KBM-7 (cell line): ENCODE measurements at places on chromosomes 7 and 10.

DNA sequence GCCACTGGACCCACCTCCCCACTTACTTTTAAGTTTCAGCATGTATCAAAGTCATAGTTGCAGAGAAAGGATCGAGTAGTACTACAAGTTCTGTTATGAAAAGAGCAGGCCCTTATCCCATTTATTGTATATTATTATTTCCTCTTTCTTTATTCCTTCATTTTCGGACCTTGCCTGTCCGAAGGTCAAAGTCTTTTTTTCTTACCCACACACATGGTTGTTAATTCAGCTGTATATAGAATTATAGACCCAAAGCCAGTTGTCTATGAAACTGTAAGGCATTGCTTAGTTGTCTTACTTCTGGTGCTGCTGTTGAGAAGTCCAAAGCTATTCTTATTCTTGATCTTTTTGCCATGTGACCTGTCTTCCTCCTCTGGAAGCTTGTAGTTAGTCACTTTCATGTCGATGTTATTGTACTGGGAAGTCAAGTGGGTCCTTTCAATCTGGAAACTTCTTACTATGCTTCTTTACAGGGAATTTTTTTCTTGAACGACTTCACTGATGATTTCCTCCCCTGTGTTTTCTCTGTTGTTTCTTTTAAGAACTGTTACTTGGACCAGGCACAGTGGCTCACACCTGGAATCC lies 8.3 kb downstream of the NUDT5 start:
- no peak for DNase-seq

GRCh38 chr10:77320971-77321471 lies 316.6 kb downstream of the KCNMA1 start:
- DNase-seq, result no peak

DNA sequence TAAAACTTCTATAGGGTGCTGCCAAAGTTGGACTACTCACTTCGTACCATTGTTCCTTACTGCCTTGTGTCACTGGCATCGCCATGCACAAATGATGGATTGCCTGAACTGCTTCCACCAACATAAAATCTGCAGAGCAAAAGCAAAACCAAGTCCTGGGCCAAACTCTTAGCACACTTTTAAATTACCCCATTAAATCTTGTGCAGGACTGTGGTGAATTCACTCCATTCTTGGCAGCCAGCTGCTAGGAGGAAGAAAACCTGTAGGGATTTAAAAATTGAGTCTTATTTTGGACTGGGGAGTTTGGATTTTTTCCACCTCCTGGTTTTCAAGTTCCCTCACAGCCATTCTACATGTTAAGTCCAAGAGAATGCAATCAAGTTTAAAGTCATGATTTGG lies 646.9 kb downstream of the SORCS3 start:
- no peak for DNase-seq

DNA sequence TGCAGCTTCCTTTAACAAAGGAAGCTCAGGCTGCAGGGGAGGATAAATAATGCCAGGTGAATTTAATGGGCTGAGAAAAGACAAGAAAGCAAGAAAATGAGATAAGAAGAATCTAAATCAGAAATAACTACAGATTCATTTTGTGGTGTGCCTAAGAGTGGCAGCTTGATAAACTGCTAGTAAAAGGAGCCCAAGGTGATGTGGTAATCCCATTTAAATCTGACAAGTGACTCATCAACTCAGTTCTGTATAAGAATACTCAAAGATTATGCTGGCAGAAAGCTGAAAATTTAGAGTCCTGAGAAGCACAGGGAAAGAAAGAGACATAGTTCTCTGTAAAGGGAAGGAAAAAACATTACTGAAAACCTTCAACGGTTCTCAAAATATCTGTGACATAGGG lies 109.4 kb upstream of the PDE1C start:
- DNase-seq, result no peak

DNA sequence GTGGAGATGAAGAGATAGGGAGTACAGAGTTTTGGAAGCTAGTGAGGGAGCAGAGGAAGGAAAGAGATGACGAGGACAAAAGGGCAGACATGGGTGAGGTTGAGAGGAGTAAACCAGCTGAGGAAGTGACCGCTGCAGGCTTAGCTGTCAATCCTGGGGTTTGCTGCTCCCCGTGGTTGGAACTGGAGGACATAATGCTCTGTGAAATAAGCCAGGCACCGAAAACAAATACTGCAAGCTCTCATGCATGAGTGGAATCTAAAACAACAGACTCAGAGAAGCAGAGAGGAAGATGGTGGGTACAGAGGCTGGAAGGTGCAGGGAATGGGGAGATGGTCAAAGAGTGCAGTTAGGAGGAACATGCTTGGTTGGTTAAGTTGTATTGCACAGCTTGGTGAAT lies 482.2 kb upstream of the C7orf33 start:
- DNase-seq, result no peak

DNA sequence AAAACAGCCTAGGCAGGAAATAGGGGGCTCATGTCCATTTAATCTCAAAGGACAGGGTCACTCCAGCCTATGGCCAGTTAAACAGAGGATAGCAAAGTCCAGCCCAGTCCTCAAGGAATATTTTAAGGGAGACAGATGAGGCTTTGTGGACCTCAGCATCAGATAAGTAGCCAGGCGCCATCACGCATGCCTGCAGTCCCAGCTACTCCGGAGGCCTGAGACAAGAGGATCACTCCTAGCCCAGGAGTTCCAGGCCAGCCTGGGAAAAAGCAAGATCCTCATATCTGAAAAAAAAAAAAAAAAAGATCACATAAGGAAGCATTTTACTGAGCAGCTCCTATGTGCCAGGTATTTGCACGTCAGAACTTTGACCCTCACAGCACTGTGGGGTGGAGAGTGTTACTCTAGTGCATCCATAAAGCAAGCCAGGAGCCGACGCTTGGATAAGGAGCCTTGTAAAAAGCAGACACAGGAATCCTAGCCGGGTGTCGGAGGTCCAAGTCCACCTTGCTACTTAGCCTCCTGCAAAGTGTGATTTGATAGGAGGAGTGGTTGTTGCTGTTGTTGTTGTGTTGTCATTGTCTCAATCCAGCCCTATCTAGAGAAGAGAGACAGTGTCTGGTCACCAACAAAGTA lies 61.8 kb upstream of the DOCK1 start:
- no peak for DNase-seq

GRCh38 chr10:73959484-73960243 lies 38.3 kb upstream of the VCL start:
- DNase-seq, result no peak

- no peak for DNase-seq
Measured at GRCh38 chr7:69645683-69646082, 47.4 kb downstream of the AUTS2 start.

- DNase-seq, result no peak
Measured at GRCh38 chr7:30863706-30864035, 48.0 kb upstream of the AQP1 start.

DNA sequence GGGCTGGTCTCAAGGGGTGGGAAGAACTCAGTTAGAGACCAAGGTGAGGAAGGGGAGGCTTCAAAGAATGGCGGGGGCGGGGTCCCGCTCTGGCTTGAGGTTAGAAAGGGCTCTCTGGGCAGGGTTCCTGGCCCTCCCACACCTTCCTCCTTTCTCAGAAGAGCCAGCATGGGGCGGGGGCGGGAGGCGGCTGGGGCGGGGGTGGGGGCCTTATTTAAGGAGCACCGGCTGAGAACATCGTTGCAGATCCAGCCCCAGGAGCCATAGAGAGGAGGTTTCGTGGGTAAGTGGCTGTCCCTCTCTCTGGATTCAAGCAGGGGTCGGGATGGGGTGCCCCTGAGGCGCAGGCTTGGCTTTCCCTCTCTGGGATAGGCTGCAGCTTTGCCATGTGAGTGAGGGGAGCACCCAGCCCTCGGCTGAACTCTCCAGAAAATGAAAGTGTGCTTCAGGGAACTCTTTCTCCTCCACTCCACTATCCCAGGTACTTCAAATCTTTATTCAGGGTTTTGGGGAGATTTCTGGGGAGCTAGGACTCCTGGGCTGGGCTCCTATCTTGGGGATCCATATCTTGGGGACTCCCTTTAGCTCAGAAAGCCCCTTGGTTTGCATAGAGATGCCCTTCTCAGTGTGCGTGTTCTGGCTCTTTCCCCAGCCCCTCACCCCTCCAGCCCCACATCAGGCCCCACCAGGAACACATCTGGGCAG lies 3.3 kb upstream of the CUEDC2 start:
- DNase-seq, result peak; percentile 92

DNA sequence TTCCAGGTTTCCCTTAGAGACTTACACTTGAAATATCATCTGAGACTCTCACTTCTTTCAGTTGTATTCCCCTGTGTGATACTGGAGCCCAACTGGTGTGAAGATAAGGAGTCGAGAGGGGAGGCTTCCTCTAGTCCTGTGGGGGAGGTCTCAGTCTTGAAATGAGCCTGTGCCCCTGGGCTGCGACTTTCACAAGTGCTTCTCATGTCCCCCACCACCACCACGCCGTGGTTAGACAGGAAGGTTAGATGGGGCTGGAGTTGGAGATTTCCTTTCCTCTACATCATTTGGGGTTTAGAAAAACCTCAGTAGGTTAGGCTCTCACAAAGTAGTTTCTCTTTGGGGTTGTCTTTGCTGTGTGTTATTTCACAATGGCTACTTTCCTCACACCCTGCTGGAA lies 25.6 kb upstream of the MKX start:
- DNase-seq, result no peak

GRCh38 chr7:133431134-133431724 lies 178.4 kb downstream of the EXOC4 start:
- no peak for DNase-seq

GRCh38 chr7:75729851-75730274 lies 8.9 kb downstream of the HIP1 start:
- no peak for DNase-seq

GRCh38 chr7:106731646-106732444 lies 70.9 kb upstream of the CCDC71L start:
- peak; percentile 39 for DNase-seq

DNA sequence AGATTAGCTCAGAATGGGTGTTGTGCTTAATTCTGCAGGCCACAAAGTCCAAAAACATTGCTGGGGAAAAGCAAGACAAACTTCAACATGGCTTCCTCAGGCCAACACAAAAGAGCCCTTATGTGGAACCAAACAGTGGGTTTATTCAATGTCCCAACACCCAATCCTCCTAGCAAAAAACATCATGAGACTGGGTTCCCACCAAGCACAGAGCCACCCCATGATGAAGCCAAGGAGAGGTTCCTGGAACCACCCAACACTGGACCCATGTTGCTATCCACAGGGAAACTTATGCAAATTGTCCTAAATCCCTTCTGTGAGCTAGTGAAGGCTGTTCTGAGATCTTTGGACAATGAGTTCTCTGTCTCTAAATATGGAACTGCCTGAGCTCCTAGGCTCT lies 24.0 kb downstream of the SLC25A13 start:
- no peak for DNase-seq

DNA sequence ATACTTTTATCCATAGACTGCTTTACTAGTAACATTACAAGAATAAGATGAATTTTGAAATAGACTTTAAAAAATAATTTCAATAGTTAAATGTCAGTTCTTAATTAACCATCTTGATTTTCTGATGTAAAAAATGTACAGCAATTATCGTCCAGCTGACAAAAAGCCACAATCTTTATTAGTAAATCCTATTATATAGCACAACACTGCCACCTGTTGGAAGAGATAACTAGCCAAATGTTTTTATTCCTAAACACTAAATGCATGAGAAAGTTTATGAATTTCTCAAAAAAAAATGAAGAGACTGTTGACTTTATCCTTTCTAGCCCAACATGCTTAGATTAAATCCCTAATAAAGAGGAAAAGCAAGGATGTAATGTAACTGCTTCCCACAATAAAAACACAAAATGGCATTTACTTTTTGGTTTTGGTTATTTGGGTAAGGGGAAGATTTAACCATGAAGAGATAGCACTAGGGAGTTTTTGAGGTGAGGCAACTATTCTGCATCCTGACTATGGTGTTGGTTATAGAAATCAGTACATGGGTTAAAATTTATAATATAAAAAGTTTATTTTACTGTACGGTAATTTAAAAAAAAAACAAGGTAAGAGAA lies 8.0 kb downstream of the COA1 start:
- DNase-seq, result peak; percentile 53

DNA sequence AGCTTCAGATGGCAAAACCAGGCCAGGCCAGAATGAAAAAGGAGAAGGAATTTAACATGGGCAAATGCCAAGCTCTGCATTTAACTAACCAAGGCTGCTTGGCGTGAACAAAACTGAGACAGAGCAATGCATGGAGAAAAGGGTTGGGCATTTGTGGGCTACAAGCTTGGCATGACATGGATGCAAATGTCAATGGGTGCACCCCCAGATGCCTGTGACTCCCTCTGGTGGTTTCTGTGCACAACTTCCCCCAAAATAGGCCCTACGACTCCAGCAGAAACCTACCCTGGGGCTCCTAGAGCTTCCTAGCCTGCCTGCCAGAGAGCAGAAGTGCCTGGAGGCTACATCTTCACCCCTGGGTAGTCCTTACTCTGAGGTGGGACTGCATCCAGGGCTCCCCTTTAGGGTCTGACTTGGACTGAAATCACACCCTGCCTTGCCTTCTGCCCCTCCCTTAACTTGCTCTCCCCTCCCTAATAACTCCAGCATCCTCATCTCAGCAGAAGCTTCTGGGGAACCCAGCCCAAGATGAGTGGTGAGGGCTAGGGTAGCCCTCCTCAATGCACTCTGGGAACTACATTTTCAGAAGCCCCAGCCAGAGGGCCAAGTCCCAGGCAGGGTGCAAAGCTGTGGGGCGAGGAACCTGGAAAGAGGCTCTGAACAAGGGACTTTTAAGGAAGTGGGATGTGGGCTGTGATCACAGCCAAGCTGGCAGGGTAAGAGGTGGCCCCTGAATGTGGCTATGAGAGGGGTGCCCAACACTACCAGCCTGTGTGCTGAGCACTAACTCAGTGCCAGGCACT lies 11.3 kb downstream of the GPRIN2 start:
- peak; percentile 23 for DNase-seq

- no peak for DNase-seq
Measured at GRCh38 chr7:45075355-45075644, 13.5 kb downstream of the NACAD start.

DNA sequence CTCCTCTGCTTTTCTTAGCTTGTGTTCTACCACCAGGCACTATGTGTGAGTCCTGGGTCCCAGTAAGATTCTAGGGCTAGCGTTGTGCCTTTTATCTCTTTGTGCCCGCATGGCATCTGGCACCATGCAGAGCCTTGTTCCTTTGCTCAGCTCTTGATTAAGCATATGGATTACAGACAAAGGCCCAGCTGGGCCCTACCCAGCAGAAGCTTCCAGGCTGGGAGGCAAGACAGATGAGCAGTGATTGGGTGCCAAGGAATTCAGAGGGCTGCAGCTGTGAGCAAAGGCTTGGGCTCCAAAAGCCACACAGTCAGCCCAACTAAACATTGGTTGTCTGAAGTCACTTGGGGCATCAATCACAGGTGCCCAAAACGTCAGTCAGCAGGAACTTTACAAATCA lies 2.0 kb downstream of the ACSM6 start:
- no peak for DNase-seq

DNA sequence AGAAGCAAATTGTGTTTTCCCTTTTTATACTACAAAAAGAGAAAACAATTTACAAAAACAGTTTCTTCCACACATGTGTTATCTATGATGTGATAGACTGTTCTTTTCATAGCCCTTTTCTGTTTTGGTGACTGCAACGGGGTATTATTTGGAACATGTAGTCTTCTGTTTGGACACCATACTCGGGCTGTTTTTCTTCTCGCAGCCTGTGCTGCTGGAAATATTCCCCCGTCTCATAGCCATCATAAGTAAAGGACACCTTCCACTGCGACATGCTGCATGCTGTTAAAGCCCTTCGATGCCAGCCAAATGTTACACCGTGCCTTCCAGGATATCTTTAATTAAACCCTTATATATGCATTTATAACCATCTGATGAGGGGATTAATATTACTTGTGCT lies 222.4 kb downstream of the BICC1 start:
- no peak for DNase-seq
